Fibroblast of lung (primary cell): ENCODE measurements at places on chromosomes 12 and 14. TPM values are rescaled to one million over a fixed set of nuclear protein-coding genes. Genes with fewer than 3 reads are reported as not detected.

DNA sequence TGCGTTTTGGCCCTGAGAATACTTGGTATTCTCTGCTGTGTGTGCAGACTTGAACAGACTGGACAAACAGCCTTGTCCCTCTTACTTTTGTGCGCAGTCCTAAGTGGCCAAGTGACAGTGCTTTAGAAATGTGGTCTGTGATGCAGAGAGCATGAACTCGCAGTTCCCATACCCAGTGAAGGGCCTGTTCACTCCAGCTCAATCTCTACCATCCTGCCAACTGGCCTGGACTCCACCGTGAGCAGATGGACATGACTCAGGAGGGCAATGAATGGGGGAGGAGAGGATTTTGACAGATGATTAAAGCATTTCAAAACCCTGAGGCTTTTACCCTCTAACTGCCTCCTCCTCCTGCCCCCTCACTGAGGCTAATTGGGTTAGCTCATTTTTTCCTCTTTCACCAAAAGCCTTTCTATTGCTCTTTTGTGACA is 62.5 kb upstream of the PYGL start:
- DNase-seq = peak; percentile 91

- DNase-seq = peak; percentile 72
Observed at GRCh38 chr12:63779498-63780481, at the start of gene RXYLT1. Gene RXYLT1 (plus strand): TSS chr12:63779909. CDS start chr12:63779961, 52 bp downstream.

DNA sequence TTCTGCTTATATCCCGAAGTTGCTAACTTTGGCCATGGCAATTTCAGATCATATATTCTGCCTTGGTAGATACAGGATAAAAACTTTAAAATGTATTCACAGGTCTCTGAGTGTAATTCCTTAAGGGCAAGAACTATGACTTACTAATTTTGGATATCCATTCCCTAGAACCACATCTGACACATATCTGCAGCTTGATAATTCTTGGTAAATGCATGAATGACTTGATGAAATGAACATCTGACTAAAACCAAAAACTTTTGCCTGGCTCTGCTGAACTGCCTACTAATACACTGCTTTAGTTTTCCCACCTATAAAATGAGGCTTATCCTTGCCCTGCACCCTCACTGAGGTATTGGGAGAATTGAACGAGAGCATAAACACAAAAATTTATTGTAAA is 32.2 kb downstream of the SLC25A21 start:
- DNase-seq = no peak

DNA sequence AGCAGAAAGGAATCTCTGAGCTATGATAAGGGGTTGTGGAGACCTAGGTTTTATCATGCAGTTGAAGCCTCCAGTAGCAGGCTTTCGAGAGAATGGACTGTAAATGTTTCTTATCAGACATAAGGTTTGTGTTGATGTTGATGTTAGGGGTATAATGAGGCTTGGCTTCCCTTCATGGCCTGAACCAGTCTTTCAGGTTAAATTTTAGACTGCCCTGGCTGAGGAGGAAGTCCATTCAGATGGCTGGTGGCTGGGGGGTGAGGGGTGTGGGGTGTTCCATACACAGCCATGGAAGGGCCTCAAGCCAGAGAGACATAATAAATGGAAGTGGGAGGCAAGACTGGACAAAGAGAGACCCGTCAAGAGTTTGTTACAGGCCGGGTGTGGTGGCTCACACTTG is 65.1 kb downstream of the IRF2BPL start:
- DNase-seq = no peak

GRCh38 chr12:55686366-55687010 is 21.2 kb downstream of the ITGA7 start:
- no peak for DNase-seq

GRCh38 chr14:67541448-67542387 is 8.6 kb downstream of the PLEKHH1 start:
- DNase-seq = no peak

DNA sequence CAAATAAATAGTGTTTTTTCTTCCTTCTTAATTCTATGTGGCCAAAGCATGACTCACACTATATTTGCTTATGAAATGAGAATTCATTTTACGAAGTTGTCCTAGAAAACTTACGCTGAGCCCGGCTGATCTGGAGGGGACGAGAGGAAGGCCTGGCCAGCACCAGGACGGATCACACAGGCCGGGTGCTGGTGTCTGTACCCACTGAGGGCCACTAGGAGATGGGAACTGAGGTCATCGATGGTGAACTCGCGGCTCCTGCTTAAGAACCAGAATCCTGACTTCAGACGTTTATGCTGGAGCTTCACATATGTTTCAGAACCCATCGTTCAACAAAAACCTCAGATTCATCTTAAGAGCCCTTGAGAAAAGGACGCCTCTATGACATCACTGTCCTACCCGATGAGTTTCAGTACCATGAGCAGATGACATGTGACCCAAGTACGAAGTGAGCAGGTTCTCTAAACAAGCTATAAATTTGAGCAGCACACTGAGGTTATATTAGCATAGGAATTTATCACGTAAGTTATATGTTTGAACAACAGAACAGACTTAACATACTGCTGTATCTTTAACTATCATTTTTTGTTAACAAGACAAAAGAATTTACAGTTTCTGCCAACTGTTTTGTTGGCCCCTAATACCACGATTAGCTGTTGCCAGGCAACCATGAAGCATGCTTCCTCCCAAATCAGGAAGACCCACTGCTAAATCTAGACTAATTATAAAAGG is 111.9 kb downstream of the FOXN3 start:
- DNase-seq = peak; percentile 80

GRCh38 chr14:68402525-68403101 is 390.3 kb downstream of the ZFP36L1 start:
- no peak for DNase-seq

DNA sequence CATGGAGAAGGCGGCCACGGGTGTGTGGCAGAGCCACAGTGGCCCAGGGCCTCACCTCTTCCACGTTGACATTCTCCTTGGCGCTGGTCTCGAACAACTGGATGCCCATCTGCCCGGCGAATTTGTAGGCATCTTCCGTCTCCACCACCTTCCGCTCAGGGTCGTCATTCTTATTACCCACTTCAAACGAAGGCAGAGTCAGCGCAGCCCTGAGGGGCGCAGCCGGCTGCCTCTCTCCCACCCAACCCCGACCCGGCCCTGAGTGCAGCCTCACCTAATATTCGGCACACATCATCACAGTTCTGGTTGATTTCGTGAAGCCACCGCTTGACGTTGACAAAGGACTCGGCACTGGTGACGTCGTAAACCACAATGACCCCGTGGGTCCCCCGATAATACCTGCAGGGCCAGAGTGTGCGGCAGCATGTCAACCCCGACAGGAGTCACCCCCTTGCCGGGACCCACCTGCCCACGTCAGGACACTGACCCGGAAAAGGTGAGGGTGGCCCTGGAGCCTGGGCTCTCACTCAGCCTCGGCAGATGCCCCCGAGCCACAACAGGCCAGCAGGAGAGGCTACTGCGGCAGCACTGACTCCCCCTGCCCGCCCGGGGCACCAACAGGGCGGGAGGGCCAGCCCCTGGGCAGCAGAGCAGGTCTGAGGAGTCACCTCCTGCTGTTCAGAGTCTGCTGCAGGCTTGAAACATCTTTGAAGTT is 17.6 kb downstream of the RAB35 start:
- no peak for DNase-seq

GRCh38 chr14:55777877-55778276 is 197.9 kb downstream of the KTN1 start:
- DNase-seq = no peak

- no peak for DNase-seq
Observed at GRCh38 chr14:77327111-77327510, 6.3 kb downstream of the GSTZ1 start.

DNA sequence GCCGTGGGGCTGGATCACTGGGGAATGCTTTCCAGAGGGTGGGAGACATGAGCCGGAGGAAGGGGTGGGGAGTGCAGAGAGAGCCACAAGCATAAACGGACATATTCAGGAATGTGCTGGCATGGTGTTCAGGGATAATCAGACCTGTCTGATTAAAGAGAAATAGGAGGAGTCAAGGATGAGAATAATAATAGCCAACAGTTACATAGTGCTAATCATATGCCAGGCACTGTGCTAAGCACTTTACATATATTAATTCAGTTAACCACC is 43.7 kb downstream of the LTBP2 start:
- DNase-seq = peak; percentile 35

GRCh38 chr12:87596636-87597035 is 432.6 kb downstream of the C12orf50 start:
- peak; percentile 2 for DNase-seq

GRCh38 chr14:99506276-99506675 is 25.1 kb downstream of the CCNK start:
- no peak for DNase-seq

DNA sequence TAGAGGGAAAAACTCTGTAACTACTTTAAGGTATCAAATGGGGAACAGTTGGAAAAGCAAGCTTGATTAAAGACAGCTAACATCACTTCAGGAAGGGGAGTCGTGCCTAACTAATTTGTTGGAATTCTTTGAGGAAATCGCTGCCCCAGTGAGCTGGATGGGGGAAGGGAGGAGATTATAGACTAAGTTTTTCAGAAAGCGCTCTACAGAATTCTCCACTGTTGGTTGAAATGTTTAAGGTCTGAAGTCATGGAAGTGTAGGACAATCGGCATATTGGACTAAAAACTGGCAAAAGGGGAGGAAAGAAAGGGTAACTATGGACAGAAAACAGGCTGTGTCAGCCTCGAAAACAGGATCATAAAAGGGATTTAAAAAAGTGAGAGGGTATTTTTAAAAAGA is 229.9 kb upstream of the HMGA2 start:
- DNase-seq = no peak

DNA sequence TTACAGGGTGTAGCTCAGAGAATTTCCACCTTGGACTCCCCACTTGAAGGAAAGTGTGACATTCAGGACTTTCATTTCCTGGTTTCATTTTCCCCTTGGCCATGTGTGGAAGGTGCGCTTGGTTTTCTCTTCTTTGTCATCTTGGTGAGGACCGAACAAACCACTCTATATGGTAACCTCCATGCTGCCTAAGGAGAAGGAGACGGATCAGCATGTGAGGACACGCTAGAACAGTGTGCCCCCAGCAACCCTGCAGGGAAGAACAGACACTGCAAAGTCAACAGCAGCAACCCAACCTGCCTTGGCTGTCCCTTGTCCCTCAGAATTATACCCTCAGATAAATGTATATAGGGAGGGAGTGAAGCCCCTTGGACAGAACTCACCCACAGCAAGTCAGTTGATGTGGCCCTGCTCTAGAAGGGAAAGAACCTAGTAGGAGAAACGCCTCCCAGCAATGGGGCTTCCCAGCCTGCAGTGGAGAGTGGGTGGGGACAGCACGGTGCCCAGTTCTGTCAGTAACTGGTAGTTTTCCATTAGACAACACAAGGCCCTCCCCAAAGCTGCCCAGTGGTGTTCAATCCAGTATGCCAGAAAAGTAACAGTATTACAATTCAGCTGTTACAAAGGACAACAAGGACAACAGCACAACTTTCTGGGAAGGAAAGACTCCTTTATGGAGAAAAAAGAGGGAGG is 18.9 kb upstream of the COCH start:
- DNase-seq = no peak

DNA sequence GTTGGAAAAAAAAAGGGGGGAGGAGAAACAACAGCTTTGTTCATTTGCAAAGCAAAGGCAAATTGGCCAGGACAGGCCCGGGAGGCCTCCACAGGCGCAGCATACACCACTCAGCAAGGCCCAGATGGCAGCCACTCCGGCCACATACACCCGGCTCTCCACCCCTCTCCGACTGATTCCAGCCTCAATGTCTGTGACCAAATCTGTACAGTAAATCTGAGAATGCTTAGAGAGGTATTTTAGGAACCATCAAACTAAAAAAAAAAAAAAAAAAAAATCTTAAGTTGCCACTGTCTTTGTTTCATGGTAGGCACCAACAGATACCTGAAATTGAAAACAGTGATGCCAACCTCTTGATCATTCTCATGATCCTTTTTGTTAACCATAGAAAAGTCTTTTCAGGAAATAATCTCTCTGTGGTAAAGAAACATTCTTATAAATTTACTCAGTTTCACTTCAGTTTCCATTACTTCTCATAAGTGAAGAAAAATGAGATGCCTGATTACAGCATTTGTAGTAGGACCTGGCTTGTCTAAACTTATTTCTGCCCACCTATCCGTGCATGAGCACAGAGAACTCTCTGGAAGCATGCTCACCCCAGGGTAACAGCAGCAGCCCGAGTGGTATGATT is 20.2 kb downstream of the VPS37B start:
- no peak for DNase-seq

DNA sequence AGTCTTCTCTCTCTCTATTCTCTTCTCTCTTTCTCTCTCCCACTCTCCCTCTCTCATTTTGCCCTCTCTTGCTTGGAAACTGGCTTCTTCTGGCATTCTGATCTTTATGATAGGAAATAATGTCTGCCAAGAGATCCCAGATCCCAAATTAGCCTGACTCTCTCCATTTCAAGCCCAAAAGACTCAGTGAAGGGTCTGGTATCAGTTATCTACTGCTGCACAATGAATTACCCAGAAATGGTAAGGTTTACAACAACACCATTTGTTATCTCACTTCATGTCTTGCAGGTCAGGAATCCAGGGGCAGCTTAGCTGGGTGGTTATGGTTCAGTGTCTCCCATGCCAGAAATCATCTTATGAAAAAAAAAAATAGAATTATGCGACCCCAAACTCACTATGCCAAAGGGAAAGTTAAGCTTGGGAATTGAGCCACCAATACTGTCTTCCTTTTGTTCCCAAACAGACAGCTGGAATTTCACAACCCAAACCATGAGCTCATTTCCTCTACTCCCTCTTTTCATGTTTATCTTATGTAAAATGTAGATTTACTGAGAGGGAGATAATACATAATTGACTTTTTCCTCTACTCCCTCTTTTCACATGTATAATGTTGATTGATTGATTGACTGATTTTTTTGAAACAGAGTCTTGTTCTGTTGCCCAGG is 67.8 kb upstream of the FICD start:
- peak; percentile 20 for DNase-seq

DNA sequence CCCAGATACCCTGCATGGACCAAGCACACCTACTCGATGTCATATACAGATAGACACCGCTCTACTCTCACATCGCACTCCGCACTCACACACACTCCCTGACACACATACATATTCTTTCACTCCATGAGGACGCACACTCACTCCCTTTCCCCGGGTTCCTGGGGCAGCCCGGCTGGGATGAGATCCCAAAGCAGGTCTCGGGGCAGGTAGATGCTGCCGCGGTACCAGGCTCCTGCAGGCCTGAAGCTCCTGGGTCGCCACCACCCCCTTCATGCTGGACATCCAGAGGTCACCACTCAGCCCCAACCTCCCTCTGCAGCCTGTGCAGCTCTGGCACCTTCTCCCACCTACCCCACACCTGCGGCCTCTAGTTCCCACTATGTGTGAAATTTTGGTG is 2.3 kb downstream of the C1QL4 start:
- no peak for DNase-seq

Gene TNS2
- polyA plus RNA-seq = 35.3 and 45.5 TPM in 2 replicates

Gene PRH2
- polyA plus RNA-seq = 0.14 TPM in 1 of 2 replicates, not detected in the other

Gene WNT1
- not detected in 2 replicates for polyA plus RNA-seq

Gene KRT73
- polyA plus RNA-seq = not detected in 2 replicates

Gene ZFHX2
- polyA plus RNA-seq = 0.11 TPM in 1 of 2 replicates, not detected in the other
